Effector memory CD4-positive, alpha-beta T cell (primary cell): ENCODE measurements at places on chromosomes 7 and 10.

GRCh38 chr10:61541960-61542359 lies 88.8 kb upstream of the TMEM26 start:
- DNase-seq: no peak

GRCh38 chr7:129609666-129610065 lies 1.9 kb upstream of the NRF1 start:
- no peak for DNase-seq

DNA sequence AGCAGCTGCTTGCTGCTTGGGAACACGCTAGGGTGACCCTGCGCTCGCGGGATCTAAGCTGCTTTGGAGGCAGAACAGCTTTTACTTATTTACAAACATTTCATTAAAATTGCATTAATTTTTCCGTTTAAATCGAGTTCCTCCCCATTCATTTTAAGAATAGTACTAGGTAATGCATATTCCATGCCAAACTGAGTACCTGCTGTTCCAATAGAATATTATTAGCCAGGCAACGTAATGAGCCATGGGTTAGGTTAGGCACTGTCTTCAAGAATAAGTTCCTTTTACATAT lies 860 bp downstream of the EXOC6 start:
- DNase-seq: no peak

DNA sequence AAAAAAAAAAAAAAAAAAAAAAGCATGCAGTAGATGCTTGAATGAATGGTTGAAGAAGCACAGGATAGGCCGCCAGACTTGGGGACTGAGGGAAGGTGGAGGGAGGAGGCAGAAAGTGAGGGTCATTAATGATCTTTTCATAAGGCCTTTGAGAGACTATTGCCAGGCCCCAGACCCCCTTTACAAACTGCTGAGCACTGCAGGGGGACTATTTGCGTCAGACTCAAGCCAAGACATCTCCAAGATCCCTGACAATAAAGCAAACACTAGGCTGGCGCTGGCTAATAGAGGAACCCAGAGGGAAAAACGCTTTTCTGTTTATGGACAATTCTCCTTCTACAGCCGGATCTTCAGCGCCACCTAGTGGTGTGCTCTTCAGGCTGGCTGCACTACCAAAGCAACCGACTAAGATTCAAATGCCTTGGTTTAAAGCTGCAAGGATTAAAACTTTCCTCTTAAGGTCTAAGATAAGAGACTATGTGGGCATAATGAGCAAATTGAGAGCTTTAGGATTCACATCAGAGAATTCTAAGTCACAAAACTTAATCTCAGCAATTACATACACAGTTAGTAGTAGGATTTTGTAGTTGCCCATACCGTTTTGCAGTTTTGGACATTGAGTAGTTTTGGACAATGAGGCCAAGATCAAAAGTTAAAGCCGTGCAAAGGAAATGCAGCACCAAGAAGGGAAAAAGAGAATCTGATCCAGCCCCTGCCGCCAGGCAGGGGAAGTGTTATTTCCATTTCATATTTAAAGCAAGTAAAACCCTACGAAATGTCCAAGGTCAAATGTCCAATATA lies 17.9 kb upstream of the AGK start:
- peak; percentile 7 for DNase-seq

DNA sequence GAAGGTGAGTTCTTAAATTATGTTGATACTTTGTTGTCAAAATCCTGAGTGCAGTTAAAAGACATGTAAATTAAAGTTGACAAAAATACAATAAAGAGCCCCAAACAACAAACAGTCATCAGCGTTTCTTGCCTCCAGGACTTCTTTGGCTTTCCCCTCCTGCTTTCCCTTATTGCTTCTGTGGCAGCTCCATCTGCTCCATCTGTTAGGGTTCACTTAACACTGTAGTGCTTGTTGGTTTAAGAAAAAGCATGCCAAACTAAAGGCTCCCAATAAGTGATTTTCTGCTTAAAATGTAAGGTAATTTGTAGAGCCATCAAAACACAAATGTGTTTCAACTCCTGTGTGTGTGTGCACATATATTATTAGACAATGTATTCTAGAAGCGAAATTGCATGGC lies 254.3 kb upstream of the GNAI1 start:
- DNase-seq: no peak

DNA sequence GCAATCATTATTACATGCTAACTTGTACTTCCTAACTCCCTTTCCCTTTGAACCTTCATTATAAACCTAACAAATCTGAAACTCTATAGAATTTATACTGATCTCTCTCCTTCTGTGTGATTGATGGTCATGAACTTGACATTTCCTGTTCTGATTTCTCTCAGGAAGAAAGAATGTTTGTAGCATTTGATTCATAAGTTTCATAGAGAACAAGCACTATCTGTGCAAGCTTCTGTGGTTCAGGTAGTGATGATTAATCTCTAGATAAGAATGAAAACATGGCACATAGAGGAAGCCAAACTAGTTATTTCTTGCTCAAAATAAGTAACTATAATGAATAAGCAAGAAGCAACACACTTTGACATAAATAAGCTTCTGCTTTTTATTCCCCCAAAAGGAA lies 34.2 kb downstream of the TFPI2 start:
- no peak for DNase-seq
